Skeletal muscle cell (primary cell): ENCODE measurements at places on chromosomes 7 and 10.
A peak's percentile ranks its signal among the peaks of the same experiment; 100 is the strongest.

GRCh38 chr7:79176859-79177477 is 276.5 kb downstream of the MAGI2 start:
- DNase-seq = peak; percentile 11

DNA sequence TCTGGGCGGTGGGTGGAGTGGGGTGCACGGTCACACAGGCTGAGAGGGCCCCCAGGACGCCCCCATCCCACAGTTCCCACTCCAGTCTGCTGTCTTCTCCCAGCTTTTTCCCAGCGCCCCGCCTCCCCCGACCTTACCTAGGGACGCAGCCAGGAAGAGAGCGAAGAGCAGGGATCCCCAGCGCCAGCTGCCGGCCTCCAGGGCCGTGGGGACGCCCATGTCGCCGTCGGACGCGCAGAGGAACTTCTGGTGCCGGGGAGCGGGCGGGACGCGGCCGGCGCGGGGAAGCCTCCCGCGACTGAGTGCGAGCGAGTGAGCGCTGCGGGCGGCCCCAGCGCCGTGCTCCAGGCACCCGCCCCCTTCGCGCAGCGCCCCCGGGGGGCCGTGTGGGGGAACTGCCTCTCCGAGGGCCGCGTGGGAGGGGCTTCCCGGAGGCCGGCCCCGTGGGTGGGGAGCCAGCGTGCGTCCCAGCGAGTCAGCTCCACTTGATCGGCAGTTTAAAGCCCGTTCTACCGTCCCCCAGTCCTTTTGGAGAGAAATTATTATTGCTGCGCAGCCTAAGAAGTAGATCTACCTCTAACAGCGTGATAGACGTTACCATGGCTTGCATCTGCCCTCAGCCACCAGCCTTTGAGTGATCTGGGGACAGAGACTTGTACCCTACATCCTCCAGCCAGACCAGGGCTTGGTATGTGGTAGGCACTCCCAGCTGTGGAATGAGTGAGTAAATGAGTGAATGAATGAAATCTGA is at the start of gene VSIR:
VSIR (minus strand) TSS at position 300 of the 751 bp plus-strand sequence; CDS start at position 219, 81 bp downstream.
- no peak for DNase-seq

DNA sequence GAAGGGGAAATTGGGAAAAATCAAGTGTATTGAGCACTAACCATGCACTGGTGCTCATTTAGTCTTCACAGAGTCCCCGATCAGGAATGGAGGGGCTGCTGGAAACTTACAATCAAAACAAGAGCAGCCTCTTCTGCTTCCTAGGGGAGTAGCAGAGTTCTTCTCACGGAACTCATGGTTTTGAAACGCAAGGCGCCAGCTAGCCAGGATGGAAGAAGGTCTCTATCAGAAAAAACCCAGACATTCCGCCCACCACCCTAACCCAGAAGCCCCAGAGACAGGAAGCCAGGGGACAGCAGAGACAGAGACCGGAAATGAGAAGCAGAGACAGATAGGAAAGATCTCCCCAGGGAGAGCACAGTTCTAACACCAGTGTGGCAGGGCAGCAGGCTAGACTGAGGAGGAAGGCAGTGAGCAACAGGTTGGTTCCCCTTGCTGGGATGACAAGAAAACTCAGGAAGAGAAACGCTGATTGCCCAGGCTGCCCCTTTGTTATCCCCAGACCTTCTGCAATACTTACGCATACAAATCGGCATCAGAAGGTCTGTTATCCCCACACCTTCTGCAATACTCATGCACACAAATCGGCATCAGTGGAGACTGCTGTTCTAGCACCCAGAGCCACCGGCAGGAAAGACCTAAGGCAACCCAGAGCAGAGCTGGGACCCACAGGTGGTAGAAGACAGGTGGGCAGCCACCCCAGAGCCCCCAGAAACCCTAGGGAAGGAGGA is 99.2 kb downstream of the CPXM2 start:
- no peak for DNase-seq

- DNase-seq = peak; percentile 12
Measured at GRCh38 chr10:18230794-18231193, 90.6 kb downstream of the CACNB2 start.

DNA sequence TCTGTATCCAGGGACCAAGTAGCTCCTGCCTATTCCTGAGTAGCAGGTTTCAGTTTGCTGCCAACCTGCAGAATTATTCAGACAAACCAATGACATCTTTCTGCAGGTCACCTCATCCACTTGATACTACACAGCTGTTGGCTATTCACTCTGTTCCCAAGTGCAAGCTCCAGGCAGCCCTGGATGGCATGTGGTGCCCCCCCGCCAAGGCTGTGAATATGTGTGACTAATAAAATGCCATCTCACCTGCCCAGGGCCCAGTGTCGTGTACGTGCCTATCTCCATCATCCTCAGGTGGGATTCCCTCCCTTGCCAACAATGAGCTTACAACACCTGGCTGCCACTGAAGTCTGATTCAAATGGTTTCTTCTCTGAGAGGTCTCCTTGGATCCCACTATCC is 125.8 kb downstream of the RAB11FIP2 start:
- no peak for DNase-seq

DNA sequence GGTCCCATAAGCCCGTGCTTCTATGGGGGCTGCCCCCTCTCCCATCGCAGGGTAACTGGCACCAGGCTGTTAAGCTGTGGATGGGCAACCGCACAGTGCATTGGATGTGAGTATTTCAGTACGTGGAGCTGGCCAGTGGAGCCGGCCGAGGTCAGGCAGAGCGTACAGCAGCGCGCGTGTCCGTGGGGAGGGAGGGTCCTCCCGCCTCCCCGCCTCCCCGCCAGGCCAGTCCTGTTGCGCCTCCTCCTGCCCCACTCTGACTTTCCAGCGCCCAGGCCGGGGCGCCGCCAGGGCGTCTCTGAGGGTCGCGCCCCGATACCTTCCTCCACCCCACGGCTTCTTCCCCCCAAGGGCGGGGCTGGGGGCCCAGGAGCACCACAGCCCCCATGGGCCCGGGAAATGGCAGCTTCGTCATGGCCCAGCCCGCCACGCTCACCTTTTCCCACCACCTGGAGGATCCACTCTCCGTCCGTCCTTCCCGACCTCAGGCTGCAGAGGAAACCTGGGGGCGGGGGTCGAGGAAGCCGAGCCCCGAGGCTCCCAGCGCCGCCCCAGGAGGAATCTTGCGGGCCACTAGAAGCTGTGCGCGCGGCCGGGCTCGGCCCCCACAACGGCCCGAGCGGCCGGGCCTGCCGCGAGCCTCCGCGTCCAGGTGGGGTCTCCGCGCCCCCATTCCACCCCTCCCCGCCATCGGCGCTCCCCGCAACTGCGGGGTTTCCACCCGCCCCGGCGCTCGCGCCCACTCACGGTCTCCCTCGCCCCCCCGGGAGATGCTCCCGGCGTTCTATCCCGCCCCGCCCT is 831 bp upstream of the PFKP start:
- no peak for DNase-seq

DNA sequence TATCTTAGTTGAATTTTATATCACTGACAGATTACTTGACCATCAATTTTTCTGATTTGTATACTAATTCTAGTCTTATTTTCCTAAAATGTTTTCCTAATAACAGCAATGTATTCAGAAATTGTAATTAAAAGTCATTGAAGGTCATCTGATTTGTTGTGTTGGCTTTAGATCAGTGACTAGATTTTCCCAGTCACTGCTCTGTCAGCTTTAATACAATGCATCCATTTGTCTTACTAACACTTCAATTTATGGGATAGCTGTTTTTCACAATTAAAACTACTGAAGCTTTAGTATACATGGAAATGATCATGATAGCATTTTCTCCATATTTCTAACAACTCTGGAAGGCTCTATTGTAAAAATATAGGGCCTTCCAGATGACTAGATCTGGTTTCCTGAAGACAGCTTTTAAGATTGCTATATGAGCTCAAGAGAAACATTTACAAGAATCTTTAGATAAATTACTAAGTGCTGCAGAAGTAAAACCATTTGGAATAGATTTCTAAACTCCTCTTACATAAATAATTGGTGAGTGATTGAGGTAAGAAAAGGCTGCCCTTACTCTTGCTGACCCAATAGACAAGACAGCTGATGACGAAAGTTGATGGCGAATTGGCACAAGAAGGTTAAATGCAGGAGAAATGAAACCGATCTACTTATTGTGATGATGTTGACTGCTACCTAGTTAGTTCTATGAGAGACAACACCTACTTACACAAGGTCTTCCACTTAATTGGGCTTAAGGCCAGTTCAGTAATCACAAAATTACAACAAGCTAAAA is 74.1 kb downstream of the LRRTM3 start:
- DNase-seq = no peak

- no peak for DNase-seq
Measured at GRCh38 chr7:127393368-127394058, 1.0 kb upstream of the ZNF800 start.

- no peak for DNase-seq
Measured at GRCh38 chr7:148230296-148230695, 360.3 kb upstream of the C7orf33 start.

DNA sequence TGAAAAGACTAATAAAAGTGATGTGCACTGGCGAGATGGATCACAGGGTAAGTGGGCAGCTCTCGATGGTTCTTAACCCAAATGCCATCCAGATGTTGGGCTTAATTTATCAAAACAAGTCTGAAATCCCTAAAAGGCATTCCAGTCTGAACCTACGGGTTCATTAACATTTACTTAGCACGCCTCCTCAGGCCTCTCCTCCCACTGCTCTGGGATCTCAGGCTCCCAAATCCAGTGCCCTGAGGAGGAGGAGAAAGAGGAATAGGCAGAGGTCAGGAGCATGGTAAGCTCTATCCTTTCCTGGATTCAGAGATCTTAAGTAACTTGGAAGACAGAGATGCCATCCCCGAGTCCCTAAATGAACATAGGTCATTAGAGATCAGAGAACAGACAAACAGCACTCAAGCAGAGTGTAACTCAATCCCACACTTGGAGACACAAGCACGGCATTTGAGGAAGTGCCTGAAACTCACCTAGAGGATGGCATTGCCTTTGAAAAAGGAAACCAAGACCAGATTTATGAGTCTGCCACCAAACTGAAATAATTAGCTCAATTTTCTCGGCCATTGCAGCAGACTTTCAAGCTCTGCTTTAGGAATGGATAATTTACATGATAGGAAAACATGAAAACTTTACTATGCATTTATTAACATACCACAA is 140.9 kb downstream of the CXCL12 start:
- DNase-seq = no peak

- DNase-seq = no peak
Measured at GRCh38 chr10:124037784-124038183, 55.6 kb downstream of the CHST15 start.

DNA sequence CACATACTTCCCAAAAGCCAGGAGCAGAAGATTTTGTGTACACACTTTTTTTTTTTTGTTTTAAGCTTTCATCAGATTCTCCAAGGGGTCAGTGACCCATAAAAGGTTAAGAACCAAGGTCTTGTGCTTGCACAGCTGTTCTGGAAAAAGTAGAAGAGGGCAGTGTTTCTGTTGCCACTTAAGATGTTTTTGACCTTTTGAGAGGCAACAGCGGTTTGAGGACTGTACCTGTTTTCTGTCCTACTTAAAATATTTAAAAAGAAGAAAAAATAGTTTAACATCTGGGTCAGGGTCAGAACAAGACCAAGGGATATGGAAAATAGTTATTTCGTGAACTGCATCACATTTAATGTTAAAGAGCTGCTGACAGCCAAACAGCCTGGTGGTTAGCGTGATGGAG is 32.9 kb downstream of the AUTS2 start:
- no peak for DNase-seq

- no peak for DNase-seq
Measured at GRCh38 chr10:129126982-129127381, 340.1 kb upstream of the MGMT start.

DNA sequence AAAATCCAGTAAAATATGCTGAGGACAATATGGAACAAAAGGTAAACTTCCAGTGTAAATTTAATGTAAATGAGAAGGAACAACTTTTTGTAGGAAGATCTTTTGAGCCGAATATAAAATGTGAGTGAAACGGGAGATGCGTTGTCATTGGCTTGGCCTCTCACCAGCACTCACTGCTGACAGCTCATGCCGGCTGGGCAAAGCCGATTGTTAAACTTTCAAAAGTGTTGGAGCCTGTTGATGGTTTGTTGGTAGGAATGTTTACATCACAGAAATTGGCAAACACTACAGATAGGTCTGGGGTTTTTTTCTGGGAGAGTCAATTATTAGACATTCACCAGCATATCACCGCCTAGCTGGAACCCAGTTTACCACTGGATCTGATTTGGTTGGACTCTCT is 6.1 kb downstream of the PSTK start:
- no peak for DNase-seq

- DNase-seq = peak; percentile 42
Measured at GRCh38 chr7:131327049-131327625, 539 bp upstream of the MKLN1 start.

DNA sequence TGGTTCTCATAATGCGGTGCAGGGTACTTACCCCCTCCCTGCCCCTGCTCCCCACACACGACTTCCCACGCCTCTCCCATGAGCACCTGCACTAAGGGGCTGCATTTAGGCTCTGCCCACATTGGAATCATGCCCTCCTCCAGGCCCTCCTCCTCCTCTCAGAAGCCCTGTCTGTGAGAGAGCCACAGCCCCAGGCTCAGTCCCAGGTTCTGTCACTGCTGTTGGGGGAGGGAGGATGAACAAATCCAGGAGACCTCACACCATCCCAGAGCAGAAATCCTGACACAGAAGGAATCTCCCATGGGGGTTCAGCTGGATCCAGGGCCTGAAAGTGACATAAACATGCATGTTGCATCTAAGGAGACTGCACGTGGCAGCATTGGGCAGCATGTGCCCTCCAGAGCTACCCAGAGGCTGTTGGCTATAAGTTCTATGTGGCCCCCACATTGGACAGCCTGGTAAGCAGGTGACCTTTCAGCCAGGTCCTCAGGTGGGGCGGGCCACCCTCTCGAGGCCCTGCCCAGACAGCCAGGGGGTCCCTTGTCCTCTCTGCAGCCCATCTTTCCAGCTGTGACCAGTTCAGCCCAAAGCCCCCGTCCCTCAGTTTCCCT is 1.6 kb upstream of the PILRA start:
- no peak for DNase-seq

- DNase-seq = no peak
Measured at GRCh38 chr10:58555170-58555929, 42.7 kb downstream of the BICC1 start.

- DNase-seq = no peak
Measured at GRCh38 chr10:88336334-88336733, 246.8 kb downstream of the RNLS start.

- no peak for DNase-seq
Measured at GRCh38 chr7:157470701-157471131, 133.9 kb downstream of the DNAJB6 start.

GRCh38 chr10:31947144-31947926 is 18.7 kb upstream of the ARHGAP12 start:
- peak; percentile 82 for DNase-seq

GRCh38 chr7:67738958-67739357 is 742.3 kb downstream of the TYW1 start:
- DNase-seq = peak; percentile 2

DNA sequence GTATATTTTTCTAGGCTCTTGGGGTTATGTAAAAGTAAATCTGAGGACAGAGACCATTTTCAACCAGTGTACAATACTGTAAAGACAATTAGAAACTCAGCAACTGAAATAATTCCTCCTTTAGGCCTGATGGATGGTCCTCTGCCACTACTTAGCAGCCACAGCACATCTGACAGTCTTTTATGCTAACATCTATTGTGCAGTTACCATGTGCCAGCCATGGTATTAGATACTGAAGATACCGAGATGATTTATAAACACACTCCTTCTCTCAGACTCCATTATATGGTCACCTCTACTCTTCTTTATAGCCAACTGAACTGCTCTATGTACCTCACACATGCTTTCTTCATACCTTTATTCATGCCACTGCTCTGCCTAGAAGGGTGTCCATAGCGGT is 61.2 kb upstream of the CCNJ start:
- DNase-seq = no peak
